GM18507 (cell line): ENCODE measurements at places on chromosomes 7 and 10.

- DNase-seq: peak; percentile 22
Measured at GRCh38 chr10:34637418-34637911, 177.6 kb downstream of the PARD3 start.

- DNase-seq: no peak
Measured at GRCh38 chr10:92208736-92209135, 82.1 kb downstream of the CPEB3 start.

- no peak for DNase-seq
Measured at GRCh38 chr7:128361411-128362379, at the start of gene PRRT4. TSS of gene PRRT4 (minus strand) at chr7:128361690.

DNA sequence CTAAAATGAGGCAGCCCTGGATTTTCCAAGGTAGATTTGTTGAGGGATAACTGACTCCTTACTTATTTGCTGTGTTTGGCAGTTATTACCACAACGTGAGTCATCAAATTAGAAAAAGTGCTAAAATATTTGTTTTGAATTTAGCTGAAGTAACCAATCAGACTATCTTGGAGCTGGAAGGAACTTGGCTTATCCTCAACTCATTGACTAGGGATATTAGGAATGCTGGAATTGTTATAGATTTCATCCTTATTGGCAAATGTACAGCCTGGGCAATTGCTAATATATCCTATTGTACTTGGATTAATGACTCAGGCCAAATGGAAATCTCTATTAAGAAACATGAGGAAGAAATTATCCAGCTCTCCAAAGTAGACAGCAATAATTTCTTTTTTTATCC lies 1189.0 kb upstream of the LRRN3 start:
- DNase-seq: no peak

DNA sequence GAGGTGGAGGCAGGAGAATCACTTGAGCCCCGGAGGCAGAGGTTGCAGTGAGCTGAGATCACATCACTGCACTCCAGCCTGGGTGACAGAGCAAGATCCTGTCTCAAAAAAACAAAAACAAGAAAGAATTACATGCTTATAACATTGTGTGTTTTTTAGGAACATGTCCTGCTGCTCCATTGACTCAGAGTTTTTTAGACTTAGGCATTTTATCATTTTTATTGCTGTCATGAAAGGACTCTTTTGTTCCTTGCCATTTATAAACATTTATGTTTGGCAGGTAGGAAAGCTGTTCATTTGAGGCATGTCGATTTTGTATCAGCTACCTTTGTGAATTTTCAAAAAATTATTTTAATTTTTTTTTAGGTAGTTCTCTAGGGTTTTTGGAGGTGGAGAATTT lies 20.3 kb downstream of the COL26A1 start:
- no peak for DNase-seq

DNA sequence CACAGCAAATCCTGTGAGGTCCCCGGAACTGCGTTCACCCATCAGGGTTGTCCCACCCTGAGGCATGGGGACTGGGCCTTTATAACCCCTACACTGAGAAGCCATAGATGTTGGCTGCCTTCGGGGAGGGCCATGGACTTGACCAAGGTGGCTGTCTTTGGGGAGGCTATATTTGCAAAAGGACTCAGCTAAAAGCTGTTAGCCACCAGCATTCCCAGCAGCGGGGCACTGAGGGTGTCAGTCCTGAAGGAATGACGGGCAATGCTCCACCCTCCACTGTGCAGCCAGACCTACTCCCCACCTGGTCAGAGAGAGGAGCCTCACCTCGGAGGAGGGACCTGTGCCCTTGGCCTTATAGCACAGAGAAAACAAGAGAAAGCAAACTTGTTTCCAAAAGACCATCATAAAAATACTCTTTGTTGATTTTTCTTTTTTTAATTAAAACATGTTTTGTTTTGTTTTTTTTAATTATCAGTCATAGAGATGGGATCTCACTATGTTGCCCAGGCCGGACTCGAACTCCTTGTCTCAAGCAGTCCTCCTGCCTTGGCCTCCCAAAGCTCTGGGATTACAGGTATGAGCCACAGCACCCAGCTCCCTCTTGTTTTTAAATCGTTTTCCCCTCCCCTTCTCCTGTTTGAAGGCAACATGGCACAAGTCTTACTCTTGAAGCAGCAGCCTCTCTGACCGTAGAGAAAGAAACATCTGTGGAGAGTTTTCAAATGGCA lies 26.7 kb upstream of the CUX1 start:
- DNase-seq: no peak

GRCh38 chr10:70932392-70933196 lies 44.2 kb upstream of the PCBD1 start:
- no peak for DNase-seq

DNA sequence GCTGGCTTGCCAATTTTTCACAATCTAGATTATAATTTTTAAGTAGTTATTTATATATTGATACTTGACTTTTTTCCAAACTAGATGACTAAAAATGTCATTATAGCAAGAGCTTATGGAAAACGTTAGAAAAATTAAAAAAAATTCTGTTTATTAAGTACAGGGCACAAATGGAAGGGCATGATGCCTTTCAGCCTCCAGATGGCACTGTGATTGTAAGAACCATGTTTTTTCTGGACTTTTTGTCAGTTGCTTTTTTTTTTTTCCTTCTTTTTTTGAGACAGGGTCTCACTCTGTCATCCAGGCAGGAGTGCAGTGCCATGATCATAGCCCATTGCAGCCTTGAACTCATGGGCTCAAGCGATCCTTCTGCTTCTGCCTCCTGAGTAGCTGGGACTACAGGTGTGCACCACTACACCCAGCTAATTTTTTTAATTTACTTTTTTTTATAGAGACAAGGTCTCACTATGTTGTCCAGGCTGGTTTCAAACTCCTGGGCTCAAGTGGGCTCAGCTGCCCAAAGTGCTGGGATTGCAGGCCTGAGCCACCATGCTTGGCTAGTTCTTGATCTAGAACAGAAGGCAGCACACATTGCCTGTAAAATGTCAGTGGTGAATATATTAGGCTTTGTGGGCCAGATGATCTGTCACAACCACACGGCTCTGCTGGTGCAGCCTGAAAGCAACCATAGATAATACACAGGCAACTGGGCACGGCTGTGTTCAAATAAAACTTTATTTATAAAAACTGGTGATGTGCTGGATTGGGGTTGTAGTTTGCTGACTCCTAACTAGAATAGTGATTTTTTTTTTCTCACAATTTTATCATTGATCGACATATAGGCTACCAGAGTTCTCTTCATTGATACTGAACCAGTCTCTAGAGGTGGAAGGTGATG lies 27.4 kb downstream of the UCMA start:
- DNase-seq: no peak

GRCh38 chr7:28697913-28698563 lies 260.1 kb downstream of the TRIL start:
- DNase-seq: no peak

DNA sequence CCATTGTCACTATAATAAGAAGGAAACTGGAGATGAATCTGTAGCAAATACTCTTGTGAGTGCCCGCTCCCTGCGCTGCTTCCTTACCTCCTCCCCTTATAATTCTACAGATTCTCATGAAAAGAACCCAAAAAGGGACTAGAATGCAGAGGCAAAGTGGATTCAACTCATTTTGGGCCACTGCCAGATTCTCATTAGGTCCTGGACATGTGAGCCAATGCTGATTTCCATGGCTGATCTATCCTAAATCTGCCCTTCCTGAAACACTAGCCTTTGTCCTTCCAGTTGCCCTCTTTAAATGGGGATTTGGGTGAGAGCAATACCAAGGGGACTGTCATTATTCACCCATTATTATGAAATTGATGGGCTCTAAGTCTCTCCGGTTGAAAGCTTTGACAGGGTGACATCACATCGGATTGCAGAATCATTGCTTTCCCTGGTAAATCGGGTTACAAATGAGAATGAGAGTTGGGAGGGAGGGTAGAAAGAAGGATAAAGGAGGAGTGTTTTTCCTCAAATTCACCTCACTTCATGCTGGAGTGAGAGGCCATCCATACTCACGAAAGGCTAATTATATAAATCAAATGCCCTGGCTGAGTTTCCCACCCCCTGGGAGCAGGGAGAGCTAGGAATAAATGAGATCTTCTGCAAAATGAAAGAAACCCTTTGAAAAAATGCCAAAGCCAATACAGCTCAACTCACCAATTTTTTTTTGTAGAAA lies 37.5 kb downstream of the PTN start:
- no peak for DNase-seq

GRCh38 chr10:78844960-78845607 lies 223.7 kb upstream of the ZMIZ1 start:
- no peak for DNase-seq

DNA sequence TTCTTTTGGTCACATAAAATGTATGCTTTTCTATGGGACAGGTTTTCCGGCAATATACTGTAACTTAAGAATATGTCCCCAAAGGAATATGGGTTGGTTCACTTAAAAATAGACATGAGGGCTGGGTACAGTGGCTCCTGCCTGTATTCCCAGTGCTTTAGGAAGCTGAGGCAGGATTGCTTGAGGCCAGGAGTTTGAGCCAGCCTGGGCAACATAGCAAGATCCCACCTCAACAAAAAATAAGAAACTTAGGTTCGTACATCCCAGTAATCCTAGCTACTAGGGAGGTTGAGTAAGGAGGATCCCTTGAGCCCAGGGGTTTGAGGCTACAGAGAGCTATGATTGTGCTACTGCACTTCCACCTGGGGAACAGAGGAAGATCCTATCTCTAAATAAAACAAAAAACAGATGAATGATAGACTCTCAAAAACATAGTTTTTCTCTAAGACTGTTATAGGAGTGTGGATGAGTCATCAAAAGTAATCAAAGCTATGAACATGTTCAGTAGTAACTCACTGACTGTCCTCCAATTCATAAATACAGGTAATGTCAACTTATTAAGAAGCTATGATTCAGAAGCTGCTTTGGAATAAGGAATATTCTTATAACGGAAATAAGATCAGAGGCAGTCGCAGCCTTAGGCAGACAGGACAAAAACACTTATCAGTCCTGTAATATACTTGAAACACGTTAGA lies 2.6 kb upstream of the SEC31B start:
- DNase-seq: no peak

- DNase-seq: no peak
Measured at GRCh38 chr10:132689721-132690360, 96.1 kb downstream of the NKX6-2 start.

GRCh38 chr7:26187380-26188205 lies 13.0 kb downstream of the HNRNPA2B1 start:
- DNase-seq: no peak

- no peak for DNase-seq
Measured at GRCh38 chr7:100024020-100024619, 8.7 kb downstream of the ZKSCAN1 start.

- no peak for DNase-seq
Measured at GRCh38 chr10:15439341-15439842, 68.3 kb upstream of the FAM171A1 start.

- no peak for DNase-seq
Measured at GRCh38 chr10:54758791-54759190, 42.2 kb downstream of the PCDH15 start.

- no peak for DNase-seq
Measured at GRCh38 chr7:157458254-157458633, 121.4 kb downstream of the DNAJB6 start.

- no peak for DNase-seq
Measured at GRCh38 chr7:66050990-66051448, 24.6 kb upstream of the ASL start.

DNA sequence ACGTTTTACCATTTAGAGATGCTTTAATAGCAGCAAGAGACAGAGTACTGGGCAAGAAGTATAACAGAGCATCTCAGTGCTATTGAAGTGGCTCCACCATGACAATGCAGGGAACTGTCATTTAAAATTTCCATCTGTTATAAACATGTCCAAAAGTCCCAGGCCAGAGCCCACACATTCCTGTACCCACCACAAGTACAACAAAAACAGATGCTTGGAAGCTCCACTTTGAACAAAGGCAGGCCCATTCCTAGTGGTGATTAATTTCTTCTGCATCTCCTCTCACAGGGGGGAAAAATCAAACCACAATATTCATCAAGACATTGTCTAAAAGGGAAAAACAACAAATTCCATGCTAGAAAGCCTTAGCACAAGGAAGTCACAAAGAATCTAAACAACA lies 627.9 kb downstream of the PARD3 start:
- no peak for DNase-seq

GRCh38 chr7:64795176-64795575 lies 948 bp downstream of the ZNF138 start:
- DNase-seq: no peak

DNA sequence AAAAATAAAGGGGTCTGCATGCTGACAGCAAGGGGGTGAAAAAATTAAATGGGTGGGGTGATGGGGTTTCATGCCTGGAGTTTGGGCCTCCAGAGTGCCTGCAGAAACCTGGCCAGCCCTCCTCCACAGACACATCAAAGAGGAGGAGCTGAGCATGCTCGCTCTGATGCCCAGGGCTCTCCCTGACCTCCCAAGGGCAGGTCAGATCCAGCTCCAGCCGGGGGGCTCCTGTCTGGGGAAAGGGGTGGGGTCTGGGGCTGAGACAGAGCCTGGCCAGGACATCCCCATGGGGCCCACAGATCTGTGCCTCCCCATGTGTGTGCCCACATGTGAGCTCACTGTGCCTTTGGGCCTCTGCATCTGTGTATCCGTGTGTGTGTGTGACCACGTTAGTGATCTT lies 915 bp upstream of the CALHM1 start:
- DNase-seq: no peak

DNA sequence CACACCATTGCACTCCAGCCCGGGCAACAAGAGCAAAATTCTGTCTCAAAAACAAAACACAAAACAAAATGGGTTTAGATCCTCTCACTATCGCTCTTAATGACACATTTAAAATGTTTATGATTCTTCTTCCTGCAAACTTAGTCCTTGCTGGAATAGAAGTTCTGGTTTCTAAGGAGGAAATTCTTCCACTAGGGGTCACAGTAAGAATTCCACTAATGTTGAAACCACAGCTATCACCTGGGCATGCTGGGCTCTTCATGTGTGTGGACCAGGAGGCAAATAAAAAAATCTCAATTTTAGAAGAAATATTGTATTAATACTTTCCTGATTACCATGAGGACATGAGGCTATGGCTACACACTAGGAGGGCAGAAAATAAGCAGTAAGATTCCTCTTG lies 915.8 kb downstream of the TYW1 start:
- no peak for DNase-seq

- no peak for DNase-seq
Measured at GRCh38 chr10:26437637-26438461, at the start of gene APBB1IP. TSS of gene APBB1IP (plus strand) at chr10:26438341. CDS start at chr10:26492327, 53,986 bp downstream.

GRCh38 chr7:73716318-73716890 lies 3.1 kb downstream of the STX1A start:
- no peak for DNase-seq

DNA sequence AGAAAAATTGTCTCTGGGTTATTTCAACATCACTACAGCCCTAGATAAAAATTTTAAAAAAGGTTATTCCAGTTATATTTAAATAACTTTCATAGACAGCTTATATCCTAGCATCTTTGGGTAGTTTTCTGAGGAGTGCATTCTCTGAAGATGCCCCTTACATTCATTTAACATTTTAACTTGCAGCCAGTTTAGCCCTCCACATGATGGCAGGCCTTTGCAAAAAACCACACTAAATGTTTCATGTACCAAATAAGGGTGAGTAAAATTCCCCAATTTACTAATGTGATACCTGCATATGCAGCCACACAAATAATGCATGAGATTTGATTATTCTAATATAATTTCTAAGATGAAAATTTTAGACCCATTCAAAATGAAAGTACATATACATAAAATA lies 108.4 kb upstream of the ZWINT start:
- DNase-seq: no peak
